Foreskin melanocyte (primary cell): ENCODE measurements at places on chromosomes 4 and X.

- no peak for DNase-seq
Measured at GRCh38 chr4:38939165-38939564, 71.6 kb downstream of the FAM114A1 start.

- DNase-seq, result no peak
Measured at GRCh38 chr4:74190919-74191397, 33.0 kb downstream of the MTHFD2L start.

GRCh38 chr4:143294310-143294709 is 42.4 kb upstream of the GAB1 start:
- DNase-seq, result no peak

DNA sequence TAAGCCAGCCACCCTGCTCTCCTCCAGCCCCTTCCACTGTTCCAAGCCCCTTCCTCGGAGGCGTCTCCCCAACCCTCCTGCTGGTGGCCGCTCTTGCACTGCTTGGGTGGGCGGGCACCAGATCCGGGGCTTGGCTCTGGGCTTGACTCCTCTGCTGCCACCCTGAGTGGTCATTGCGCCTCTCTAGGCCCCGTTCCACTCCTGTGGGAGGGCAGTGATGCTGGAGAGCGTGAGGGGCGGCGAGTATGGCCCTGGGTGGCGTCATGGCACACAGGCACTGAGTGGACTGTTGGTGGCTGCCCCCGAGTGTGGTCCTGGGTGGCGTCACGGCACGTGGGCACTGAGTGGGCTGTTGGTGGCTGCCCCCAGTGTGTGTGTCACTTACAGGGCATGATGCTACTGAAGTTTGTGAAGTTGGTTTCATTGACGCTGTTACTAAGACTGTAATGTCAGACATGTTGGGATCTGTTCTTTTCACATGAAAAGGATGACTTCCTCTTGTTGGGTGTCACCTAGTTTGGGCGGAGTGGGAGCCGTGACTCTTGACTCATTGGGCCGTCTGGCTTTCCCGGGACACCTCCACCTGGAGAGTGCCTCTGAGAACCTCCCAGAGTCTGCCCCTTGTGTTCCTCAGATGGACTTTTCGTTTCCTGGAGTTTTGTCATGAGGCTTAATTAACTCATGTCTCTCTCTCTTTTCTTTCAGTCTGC is 55.9 kb upstream of the HGFAC start:
- no peak for DNase-seq

DNA sequence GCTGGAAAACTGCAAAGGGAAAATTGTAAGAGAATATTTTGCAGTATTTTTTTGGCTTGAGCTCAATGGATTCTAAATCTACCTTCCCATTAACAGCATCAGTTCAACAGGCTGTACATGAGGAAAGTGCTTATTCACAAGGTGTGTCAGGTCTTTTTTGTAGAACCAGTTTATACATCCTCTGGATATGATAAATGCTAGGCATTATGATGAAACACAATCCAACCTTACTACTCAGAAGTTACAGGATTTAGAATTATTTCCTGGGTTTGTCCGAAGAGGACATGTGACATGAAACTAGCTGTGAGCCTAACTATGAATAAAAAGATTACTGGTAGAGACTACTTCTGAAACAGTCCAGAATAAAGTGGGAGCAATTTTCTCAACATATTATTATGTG is 49.5 kb downstream of the ATXN3L start:
- DNase-seq, result no peak

DNA sequence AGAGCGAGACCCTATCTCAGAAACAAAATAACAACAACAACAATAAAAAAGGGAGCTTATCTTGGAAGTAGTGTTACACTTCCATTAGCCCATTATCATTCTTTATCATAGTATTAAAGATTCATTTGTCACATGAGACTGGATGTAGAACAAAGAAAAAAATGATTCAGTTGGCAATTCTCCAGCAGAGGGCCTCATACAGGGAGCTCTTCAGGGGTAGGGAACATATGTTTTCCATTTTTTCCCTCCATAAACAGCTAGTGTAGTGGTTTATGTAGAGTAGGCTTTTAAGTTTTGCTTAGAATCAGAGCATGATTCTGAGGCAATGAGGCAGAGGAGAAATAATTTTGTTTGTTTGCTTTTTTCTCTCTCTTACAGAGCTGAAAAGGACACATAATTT is 5.8 kb downstream of the CPE start:
- no peak for DNase-seq

DNA sequence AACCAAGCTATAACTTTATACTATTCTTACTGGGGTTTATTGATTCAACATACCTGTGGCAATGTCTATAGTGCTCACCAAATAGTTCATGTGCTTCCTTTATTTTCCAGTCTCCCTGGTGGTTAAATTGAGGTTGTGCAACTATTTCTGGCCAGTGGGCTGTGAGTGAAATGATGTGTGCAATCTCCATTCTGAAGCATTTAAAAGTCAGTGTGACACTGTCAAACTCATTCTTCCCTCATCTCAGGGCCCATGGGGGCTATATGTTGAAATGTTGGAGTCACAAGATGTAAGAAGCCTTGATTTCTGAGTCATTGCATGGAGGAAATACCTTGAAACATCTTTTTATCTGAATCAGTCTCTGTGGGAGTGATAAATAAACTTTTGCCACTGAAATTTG is 414.3 kb upstream of the RPS6KA3 start:
- no peak for DNase-seq

GRCh38 chrX:49287665-49288064 is 15.8 kb upstream of the GAGE10 start:
- no peak for DNase-seq

DNA sequence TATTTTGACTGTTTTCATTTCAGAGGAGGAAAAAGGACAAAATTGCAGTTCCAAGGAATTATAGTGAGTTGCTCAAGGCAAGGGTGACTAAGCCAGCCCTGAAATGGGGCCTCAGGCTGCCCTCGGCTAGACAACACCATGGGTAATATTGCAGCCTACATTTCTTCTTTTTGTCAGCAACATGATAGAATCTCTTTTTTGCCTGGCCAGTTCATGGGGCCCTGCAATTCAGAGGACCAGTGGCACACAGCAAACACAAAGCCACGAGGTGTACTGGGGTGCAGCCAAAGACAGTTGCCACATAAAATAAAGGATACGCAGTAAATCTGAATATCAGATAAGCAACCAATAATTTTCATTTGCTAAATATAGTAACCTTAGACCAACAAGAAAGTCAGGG is 41.8 kb downstream of the RBM47 start:
- DNase-seq, result no peak

- DNase-seq, result no peak
Measured at GRCh38 chr4:57363346-57363745, 253.2 kb upstream of the IGFBP7 start.

DNA sequence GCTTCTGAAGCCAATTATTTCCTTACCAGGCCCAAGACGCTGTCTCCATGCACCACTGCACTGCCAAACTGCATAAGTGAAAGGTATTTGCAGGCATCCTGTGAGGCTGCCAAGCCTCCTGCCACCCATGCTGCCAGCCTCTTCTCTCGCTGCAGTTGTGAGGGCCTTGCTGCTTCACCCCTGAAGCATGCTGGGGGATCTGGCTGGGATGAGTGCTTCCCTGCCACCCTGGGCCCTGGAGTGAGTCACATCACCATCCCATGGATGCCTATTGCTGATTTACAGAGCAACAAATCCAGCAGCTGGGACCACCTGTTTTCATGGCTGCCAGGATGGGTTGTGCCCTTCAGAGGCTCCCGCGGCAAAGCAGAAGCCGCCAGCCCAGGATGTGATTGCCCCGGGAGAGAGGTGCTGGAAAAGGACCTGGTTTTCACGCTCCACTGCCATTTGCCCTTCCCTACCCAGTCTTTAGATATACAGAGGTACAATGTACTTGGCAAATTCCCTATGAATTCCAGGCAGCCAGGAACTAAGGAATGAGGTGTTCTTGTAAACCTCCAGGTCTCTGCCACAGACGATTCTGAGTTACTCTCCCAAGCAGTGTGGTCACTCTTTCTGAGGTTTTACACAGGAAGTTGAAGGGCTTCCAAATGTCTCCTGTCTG is 41.5 kb upstream of the PTCHD1 start:
- DNase-seq, result no peak

- DNase-seq, result no peak
Measured at GRCh38 chr4:96248225-96248624, 408.3 kb downstream of the PDHA2 start.

- DNase-seq, result no peak
Measured at GRCh38 chrX:57104406-57104805, 16.9 kb downstream of the SPIN2B start.

- no peak for DNase-seq
Measured at GRCh38 chr4:83364312-83364711, 29.7 kb upstream of the HPSE start.
